ENCODE measurements at places on chromosomes 3 and 15.

DNA sequence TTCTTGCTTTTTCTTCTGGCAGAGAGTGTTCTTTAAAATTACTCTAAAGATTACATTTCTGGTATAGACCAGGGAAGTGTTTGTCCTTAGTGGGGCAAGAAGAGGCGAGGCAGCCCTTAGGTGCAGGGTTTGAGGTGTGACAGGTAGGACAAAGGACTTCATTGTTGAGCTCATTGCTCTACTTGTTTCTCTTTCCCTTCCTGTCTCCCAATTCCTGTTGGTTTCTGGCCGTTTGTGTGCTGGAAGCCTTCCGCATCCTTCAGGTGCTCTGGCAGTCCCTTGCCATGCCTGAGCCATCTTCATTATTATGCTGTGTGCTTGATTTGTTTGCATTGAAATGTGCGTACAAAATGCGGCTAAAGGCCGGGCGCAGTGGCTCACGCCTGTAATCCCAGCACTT is 85.1 kb downstream of the CCK start:
- DNase-seq: no peak

GRCh38 chr15:101675796-101676582 is 23.8 kb upstream of the TM2D3 start:
- DNase-seq: peak; percentile 95

DNA sequence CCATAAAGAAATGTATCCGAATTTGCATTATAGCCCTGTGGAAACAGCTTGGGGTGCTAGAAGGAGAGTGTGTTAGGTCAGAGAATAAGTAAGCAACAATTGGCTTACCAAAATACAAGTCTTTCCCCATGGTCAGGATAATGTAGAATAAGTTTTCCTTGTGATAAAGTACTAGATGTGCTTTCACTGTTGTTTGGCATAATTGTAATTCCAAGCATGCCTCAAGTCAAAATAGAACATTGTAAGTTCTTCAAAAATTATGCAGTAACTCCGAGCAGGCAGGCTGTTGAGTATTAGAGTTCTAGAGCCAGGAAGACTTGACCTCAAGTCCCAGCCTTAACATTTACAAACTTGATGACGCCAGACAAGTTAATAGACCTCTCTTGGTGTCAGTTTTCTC is 242.0 kb downstream of the TUSC7 start:
- peak; percentile 2 for DNase-seq

DNA sequence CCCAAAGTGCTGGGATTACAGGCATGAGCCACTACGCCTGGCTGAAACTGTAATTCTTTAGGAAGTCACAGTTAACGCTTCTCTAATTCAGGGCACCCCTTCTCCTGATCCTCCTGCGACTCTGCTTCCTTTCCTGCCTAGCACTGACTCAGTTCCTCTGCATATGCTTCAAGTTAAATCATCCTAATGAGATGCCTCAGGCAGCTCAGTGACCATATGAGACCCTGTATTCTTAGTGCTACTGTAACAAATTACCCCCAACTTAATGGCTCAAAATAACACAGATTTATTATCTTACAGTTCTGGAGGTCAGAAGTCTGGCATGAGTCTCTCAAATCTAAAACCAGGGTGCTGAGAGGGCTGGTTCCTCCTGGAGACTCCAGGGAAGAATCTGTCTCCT is 271.8 kb upstream of the LYSMD4 start:
- no peak for DNase-seq

DNA sequence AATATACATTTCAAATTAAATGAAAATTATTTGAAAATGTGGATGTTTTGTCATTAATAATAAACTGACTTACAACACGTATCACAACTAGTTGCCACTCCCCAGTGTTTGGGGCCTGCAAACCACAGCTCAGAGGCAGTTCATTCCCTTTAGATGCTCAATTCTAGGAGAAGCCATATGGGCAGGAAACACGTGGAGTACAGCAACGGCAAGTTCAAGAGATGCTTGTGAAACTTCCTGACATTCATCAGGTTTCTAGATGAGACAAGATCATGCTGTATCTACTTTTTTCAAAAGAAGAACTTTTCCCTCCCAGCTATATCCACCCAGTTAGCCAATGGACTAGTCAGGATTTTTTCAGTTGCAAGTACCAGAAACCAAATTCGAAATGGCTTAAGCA is 17.6 kb upstream of the PLA2G4D start:
- no peak for DNase-seq

DNA sequence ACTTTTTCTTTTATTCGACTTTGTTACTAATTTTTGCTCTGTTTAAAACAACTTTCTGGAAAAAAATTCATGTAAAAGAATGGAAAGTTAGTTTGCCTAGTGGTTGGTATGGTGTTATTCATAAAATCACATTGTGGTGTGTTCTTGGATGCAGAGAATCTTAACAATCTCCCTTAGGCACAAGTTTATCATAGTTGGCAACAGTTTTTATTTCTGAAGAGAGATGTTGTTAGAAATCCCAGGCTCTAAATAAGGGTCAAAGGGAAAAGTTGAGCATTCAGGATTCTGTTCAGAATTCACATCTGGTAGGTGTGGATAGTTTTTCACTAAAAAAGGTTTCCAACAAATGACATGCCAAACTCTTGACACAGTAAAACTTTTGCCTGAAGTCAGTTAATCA is 6.4 kb downstream of the DUT start:
- DNase-seq: peak; percentile 69

DNA sequence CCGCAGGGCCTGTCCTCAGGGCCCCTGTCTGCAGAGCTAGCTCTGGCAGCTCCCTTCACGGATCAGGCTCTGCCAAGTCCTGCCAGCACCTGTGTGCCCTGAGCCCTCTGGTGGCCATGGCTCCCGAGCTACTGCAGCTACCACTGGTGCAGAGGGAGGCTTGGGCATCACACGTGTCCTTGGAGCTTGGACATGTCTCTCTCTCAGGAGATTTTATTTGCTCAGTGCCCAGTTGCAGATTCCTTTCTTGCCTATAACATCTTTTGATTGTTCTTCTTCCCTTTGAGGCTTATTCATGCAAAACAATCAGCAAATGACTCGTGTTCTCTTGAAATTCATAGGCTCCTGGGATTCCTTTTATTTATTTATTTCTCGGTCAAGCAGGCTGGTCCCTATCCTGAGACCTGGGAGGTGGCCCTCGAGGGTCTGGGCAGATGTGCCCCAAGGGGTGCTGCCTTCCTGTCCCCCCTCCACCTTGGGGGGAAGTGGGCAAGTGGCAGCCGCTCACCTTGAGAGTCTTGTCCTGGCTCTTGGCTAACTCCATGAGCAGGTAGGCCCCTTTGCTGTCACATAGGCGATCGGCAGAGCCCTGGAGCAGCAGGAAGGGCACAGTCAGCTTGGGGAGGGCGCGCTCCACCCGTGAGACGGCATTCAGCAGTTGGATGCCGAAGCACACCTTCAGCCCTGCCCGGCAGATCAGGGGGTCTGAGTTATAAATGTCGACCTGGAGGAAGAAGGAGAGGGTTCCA is 21.9 kb downstream of the ABTB1 start:
- DNase-seq: peak; percentile 45

DNA sequence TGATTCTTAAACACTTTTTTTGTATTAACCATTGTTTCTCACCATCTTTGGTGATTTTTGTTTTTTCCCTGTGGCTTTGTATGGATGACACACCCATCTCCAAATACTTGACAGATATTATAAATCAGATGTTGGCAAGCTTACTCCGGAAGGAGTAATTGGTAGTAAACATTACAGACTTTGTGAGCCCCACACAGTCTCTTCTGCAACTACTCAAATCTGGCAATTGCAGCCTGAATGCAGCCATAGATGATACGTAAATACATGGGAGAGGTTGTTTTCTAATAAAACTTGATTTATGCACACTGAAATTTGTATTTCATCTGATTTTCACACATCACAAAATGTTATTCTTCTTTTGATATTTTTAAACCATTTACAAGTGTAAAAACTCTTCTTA is 331.5 kb downstream of the ARPP21 start:
- no peak for DNase-seq

GRCh38 chr3:56145410-56145809 is 322.9 kb downstream of the ERC2 start:
- no peak for DNase-seq

GRCh38 chr3:707041-707440 is 385.8 kb upstream of the CNTN6 start:
- DNase-seq: no peak

GRCh38 chr15:69869881-69870505 is 227.7 kb downstream of the TLE3 start:
- DNase-seq: no peak

- no peak for DNase-seq
Observed at GRCh38 chr15:50563756-50564155, 17.3 kb upstream of the USP50 start.

- DNase-seq: no peak
Observed at GRCh38 chr3:9402410-9403228, 5.2 kb downstream of the SETD5 start.

GRCh38 chr3:55453886-55454496 is 33.1 kb downstream of the WNT5A start:
- no peak for DNase-seq

GRCh38 chr3:185656321-185656840 is 70.3 kb downstream of the SENP2 start:
- DNase-seq: peak; percentile 100

DNA sequence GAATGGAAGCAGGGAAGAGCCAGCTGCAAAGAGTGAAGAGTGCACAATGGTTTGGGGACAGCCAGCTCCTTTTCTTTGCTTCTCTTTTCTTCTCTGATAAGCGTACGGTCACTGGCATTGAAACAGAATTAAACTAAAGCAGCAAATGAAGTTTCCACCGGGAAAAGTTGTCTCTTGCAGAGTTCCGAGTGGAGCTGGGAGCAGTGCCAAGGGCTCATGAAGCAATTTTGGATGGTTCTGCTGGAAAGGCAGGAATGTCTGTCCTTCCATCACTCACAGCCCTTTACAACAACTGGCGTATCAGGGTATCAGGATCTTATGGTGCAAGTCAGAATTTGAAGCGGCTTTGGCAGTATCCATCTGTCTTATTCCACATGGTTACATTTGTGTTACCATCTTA is 1042.9 kb downstream of the NTRK3 start:
- no peak for DNase-seq

DNA sequence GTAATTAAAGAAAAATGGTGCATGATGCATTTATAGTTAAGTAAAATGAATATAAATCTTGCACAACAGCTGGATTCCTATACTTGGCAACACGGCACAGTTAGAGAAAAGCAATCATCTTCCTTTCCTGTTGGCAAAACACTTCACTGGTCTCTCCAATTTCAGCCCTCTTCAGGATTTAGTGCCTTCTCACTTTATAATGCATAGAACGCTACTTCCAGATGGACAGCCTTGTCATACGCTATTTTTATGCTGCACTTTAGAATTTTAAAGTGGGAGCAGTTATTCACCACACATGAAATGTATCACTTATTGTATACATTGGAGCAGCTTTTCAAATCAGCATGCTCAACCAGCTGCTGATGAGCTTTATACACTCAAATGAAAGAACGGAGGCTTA is 194.4 kb upstream of the GBE1 start:
- DNase-seq: no peak

DNA sequence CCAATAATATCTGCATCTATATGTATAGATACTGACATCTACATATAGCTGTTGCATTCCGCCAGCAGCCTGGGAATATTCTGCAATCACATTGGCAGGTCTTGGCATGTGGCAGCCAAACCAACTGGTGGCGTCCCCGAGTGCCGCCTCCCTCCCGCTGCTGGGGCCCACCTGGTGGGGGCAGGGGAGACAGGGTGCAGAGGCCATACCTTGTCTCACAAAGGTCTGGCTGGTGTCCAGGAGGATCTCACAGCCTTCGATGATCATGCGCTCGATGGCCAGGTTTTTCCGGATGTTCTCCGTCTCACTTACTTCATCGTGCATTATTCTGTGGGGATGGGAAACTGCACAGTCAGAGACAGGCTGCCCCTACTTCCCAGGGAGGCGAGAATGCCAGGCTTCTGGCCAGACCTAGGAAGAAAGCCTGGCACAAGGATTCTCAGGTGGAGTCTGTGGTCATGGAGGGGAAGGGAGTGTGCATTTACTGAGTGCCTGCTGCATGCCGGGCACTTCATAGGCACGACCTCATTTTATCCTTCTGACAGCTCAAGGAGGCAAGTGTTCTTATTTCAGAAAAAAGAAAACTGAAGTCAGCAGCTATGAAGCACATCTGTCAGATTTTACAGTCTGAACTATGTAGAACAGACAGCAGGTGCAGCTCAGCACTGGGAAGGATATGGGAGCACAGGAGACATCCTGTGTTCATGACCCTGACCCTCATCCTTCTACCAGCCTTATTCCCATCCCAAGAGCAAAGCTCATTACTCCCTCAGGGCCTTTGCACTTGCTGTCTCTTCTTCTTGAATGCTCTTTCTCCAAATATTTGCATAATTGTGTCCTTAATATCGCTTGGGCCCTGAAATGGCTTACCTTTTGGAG is 62.8 kb downstream of the RASGRF1 start:
- DNase-seq: no peak

DNA sequence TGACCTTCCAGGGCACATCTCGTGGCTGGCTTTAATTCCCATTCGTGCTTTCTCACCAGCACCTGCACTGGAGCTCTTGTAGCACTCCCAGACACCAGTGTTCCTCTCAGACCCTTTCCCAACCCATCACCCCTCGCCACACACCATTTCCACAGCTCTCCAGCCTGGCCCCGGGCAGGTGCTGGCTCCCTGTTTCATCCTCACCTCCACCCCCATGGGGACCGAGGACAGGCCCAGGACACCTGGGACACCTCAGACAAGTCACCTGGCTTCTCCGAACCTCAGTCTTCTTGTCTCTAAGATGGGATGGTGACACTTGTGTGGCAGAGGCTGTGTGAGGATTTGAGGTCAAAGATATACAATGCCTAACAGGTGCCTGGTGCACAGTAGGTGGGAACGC is 27.4 kb upstream of the GP9 start:
- no peak for DNase-seq
